ENCODE measurements at places on chromosomes 1 and 21.

- no peak for DNase-seq
Observed at GRCh38 chr1:64236541-64236954, 33.1 kb downstream of the UBE2U start.

DNA sequence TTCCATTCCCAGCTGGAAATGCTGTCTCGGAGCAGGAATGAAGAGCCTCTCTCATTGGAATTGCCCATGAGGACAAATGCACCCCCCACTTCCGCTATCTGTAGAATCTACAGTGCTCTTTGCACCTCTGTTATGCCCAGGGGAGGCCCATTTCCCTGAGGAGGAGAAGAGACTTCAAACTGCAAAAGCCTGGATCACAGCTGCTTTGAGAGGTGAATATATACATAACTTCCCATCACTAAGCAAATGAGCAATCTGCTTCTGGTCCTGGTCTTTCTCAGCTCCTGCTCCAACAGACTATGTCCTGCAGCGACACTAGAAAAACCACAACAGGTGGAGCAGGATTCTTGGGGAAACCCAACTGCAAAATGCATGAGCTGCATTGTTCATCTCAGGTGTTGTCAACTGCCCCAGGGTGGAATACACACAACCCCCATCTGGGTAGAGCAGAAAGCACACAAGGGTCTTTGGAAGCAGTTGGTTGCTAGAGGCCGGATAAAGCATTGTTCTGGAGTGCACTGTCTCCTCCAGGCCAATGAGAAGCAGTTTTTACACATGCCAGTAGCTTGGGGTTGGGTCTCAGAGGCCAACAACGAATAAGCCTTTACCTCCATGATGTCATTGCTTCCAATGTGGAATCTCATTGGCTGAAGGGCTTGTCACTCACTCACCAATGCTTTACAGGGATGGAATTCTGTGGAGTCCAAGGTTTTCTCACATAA, 67.7 kb upstream of the RAB4A start:
- DNase-seq = peak; percentile 69

- DNase-seq = no peak
Observed at GRCh38 chr1:233732206-233732605, 118.3 kb downstream of the KCNK1 start.

- no peak for DNase-seq
Observed at GRCh38 chr1:91245435-91245834, 159.2 kb downstream of the HFM1 start.

GRCh38 chr21:38857152-38857825, 51.6 kb downstream of the ETS2 start:
- DNase-seq = no peak

DNA sequence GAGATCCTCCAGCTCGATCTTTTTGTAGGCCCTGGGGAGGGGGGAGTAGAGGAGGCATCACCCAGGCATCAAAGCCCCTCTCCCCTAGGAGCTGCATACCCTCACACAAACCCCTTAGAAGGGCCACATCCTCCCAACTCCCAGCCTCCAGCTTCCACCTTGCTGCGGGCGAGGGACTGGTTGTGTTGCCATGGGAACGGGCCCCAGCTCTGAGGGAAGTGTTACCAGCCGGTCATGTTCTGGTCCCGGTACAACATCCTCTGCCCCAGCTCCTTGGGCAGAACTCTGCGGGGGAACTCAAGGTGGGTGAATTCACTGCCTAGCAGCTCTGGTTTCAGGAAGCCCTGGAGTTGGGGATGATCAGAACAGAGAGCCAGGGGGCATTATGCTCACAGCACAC, 4.1 kb downstream of the PPM1J start:
- no peak for DNase-seq

DNA sequence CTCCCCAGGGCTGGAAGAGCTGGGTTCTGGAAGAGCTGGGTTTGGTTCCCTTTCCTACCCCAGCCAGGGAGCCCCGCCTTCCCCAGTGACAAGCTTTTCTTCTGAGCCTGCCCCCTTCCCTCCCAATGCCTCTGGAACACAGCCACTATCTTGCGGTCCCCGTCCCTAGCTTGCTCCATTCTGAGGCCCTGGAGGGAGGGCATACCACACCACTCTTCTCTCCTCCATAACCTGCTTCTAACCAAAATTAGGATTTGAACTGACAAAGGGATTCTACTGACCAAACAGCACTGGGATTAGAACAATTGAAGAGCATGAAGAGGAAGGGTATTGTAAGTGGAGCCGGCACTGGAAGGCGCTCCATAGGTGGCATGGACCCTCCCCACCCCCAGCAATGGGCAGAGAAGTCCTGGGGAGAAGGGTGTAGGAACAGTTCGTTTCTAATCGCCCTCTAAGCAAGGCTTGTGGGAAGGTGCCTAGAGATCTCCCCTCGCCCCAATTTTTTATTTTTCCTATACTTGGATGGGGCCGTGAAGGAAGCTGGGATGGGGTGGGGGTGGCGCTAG, 690 bp downstream of the C1orf216 start:
- DNase-seq = peak; percentile 78

DNA sequence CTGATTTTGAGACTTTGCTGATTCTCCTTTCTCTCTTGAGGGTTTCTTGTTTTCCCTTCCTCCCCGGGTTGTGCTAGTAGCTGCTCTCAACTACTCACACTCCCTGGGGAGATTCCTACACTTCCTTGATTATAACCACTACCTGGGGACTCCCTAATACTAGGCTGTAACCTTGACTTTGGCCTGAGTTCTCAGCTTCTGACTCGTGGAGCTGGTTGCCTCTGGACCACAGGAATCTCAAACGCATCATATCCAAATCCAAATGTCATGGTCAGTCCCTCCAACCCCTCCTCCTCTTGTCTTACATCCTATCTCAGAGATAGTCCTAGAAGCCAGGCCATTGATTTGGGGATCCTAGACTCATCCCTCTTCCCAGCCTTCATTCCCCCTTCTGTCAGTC, 12.0 kb downstream of the MOV10 start:
- DNase-seq = peak; percentile 51

GRCh38 chr1:9121496-9122409, 7.1 kb downstream of the GPR157 start:
- no peak for DNase-seq

GRCh38 chr1:23576338-23577055, 17.2 kb upstream of the ID3 start:
- DNase-seq = no peak

- DNase-seq = no peak
Observed at GRCh38 chr1:30524840-30525617, 198.4 kb downstream of the MATN1 start.

GRCh38 chr1:69126796-69127195, 440.9 kb upstream of the LRRC7 start:
- peak; percentile 76 for DNase-seq

DNA sequence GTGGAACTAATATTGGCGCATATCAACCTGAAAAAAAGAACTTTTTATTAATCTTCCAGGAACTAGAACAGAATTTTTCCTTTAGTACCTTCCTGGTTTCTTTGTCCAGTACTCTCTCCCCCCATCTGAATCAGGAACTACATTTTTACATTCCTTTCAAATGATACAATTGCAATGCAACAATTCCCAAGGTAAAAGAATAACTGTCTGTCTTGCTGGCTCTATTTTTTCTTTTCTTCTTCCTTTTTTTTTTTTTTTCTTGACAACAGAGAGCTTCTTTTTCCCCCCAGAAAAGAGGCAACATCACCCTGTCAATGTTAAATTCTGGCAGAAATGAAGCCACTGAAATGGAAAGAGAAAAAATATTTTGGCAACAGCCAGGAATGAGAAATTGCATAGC, 4.5 kb upstream of the CD101 start:
- DNase-seq = peak; percentile 80

DNA sequence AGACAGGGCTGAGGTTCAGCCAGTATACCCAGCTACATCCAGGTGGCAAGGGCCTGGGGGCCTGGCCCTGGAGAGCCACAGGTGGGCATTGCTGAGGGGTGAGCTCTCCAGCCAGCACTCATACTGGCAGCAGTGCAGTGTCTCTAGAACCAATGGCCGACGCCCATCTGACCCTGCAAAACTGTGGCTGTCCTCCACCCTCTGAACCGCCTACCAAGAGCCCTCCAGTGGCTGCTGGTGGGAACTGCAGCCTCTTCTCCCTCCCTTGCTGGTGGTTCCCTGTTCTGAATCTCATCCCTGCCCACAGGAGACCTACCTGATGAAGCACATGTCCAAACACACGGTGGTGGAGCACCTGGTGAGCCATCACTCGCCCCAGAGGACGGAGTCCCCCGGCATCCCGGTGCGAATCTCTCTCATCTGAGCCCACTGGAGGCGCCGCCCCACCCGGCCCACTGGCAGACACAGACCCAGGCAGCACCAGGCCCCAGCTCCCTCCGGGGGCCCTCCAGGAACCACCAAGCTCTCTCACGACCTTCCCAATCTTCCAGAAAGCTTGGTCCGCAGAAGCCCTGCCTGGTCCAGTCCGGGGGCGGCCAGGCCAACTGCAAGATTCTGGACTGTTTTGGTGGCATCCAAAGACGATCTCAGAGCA, 22.1 kb downstream of the A3GALT2 start:
- DNase-seq = peak; percentile 52

DNA sequence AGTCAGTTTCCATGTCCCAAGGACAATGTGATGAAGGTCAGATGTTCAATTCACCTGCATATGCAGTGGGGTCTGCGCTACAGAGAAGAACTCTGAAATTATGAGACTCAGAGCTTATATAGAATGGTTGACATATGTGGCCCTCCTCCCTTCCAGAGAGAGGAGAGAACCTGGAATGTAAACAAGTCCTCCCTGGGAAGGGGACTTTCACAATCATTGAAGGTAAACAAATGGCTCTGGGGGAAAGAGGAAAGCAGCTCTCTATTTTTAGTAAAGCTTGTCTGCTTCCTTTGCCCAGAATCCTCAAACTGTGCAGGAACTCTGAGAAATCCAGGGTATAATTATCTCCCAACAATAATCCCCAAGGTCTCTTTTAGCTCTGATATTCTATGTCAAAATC, 9.8 kb downstream of the OVGP1 start:
- DNase-seq = no peak

- DNase-seq = no peak
Observed at GRCh38 chr1:231970684-231971083, 344.1 kb downstream of the DISC1 start.

DNA sequence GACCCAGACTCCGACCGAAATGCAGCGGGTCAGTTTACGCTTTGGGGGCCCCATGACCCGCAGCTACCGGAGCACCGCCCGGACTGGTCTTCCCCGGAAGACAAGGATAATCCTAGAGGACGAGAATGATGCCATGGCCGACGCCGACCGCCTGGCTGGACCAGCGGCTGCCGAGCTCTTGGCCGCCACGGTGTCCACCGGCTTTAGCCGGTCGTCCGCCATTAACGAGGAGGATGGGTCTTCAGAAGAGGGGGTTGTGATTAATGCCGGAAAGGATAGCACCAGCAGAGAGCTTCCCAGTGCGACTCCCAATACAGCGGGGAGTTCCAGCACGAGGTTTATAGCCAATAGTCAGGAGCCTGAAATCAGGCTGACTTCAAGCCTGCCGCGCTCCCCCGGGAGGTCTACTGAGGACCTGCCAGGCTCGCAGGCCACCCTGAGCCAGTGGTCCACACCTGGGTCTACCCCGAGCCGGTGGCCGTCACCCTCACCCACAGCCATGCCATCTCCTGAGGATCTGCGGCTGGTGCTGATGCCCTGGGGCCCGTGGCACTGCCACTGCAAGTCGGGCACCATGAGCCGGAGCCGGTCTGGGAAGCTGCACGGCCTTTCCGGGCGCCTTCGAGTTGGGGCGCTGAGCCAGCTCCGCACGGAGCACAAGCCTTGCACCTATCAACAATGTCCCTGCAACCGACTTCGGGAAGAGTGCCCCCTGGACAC, 534 bp downstream of the C1orf56 start:
- DNase-seq = peak; percentile 62

GRCh38 chr1:13782634-13783360, 82.8 kb downstream of the PRDM2 start:
- DNase-seq = no peak

- DNase-seq = no peak
Observed at GRCh38 chr1:183466781-183467180, 5.5 kb upstream of the SMG7 start.

DNA sequence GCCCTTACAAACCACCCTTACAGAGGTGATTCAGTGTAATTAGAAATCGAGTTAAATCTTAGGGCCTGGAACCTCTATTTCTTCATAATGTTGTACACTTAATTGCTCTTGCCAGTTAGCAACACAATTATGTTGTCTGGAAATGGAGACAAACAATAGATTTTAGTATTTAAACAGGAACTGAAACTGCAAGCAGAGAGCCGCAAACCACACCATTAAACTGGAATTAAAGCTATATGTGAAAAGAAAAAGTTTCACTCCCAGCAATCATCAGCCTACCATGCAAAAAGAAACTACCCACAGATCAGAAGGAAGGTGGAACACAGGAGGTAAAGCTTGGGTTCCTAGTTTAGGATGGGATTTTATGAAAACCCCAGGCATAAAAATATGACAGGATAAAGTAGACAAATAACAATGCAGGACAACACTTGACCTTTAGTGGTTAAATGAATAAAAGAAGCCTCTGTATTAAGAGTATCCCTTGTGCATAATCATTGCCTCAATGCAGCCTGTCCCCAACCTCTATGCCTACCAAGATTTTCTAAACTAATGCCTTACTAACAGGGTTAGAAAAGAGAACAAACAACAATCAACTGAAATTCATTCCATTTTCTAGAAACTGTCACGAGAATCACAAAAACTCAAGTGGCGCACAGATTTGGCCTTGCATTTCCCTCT, 304.3 kb upstream of the ESRRG start:
- DNase-seq = no peak

DNA sequence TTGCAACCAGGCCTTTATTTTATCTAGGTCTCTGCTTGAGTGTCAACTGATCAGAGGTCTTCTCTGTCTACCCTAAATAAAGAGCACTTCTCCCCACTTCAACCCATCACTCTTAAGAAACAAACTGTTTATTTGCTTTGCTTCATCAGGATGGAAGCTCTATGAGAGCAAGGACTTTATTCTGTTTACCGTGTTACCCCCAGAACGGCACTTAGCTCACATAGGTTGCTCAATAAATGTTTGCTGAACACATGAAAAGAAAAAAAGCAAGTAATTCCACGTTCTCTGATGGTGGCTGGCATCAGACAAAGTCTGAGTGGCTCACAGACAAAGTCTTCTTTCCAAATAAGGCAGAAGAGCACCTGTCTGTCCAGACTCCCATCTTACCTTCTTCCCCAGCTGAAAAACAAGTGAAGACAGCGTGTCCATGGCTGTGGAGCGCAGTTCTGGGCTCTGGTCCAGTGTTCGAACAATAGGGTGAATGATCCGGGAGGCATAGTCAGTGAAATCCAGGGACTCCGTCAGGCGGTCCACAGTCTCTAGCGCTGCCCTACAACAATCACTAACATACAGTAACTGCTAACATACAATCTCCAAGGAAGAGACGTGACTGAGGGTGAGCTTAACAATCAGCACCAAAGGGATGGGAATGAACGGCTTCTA, 22.9 kb downstream of the ANGPTL7 start:
- no peak for DNase-seq
